ENCODE measurements at places on chromosomes 16 and 17.

- DNase-seq: no peak
These were observed 8.6 kb downstream of the COG1 start for GRCh38 chr17:73201215-73202069.

GRCh38 chr17:56298846-56299245 lies 145.6 kb downstream of the ANKFN1 start:
- no peak for DNase-seq

GRCh38 chr16:53608094-53608493 lies 95.6 kb downstream of the RPGRIP1L start:
- DNase-seq: no peak

GRCh38 chr16:56684256-56684925 lies 2.1 kb downstream of the MT1X start:
- no peak for DNase-seq

- DNase-seq: no peak
These were observed 7.1 kb downstream of the GIT1 start for GRCh38 chr17:29582254-29582765.

DNA sequence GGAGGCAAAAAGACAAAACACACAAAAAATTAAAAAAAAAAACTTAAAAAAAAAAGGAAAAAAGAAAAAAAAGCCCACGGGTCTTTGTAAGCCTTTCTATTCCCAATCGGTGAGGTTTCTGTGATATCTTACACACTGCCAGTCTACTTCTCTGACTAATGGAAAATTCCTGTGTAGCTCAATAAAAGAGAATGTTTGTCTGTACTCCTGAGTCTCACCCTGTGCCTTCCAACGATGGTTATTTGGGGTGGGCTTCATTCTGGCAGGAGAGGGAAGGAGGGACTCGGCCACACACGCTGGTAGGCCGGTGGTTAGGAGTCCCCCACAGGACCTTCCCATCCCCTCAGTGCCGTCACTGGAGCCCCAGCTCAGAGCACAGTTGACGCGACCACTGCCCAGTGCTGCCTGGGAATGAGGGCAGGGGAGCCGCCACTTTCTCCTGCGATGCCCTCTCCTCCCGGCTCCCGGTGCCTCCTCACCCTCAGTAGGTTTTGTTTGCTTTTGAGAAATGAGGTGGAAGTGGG lies 68.0 kb downstream of the AMFR start:
- peak; percentile 22 for DNase-seq

DNA sequence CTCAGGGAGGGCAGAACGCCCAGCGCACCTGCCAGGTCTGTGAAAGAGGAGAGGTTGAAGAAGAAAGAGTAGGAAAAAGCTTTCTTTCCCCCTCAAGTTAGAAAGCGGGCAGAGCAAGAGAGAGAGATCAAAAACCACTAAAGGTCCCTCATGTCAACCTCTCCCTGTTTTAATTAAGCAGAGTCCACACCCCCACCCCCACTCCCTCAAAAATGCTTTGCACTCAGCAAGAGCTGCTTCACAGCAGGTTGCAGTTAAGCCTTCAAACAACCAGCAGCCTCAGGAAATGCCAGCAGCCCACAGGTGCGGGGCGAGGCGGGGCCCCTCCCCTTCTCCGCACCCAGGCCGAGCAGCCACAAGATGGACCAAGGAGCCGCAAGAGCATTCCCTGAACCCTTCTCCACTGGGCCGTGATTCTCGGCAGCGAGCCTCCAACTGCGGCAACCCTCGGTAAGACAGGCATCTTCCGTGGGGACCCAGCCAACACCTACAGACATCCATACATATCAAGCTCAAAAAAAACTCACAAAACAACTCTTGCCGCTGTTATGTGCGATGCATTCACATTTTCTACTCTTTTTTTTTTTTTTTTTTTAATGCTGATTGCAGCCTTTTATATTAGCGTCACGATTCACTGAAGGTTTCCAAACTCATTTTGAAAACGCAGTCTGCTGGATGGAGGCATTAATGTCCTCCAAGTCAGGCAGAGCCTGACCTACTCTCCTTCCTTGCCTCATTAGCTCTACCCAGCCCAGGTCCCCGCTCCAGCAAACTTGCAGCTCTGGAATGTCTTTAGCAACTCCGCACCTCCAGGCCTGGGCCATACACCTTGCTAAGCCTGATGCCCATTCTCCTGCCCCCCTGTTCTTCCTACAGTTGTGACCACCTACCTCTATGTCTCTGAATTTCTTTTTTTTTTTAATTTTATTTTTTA lies 66.1 kb downstream of the AXIN2 start:
- DNase-seq: peak; percentile 32

DNA sequence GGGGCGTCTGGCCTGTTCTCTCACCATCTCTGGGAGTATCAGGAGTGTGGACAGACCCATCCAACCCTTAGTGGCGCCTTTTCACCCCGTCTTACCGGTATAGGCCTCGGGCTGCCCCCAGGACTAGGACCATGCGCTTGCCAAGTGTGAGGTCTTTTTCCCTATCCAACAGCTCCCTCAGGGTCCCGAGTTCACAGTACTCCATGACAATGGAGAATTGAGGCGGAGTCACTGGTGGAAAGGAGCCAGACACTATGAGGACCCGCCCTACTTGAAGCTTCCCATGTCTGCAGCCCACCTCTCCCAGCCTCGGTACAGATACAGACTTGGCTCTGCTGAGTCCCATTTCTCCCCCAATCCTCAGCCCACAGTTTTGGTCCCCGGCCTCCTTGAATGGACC lies 15.9 kb upstream of the RFWD3 start:
- no peak for DNase-seq

DNA sequence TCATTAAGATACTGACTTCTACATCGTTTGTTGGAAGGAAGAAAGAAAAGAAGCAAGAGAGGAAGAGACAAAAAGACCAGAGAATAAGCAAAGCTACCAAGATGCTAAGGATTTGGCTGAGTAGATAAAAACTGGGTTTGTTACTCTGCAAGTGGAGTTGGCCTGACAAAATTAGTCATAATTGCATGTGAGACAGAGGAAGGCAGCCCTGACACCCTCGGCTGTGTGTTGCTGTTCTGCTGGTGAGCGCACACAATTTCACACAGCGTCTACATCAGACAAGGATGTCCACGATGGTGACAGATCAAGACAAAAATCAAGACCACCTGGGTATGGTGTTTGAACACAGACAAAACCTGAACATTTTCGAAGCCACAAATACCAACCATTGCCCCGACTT lies 75.4 kb upstream of the FA2H start:
- no peak for DNase-seq

DNA sequence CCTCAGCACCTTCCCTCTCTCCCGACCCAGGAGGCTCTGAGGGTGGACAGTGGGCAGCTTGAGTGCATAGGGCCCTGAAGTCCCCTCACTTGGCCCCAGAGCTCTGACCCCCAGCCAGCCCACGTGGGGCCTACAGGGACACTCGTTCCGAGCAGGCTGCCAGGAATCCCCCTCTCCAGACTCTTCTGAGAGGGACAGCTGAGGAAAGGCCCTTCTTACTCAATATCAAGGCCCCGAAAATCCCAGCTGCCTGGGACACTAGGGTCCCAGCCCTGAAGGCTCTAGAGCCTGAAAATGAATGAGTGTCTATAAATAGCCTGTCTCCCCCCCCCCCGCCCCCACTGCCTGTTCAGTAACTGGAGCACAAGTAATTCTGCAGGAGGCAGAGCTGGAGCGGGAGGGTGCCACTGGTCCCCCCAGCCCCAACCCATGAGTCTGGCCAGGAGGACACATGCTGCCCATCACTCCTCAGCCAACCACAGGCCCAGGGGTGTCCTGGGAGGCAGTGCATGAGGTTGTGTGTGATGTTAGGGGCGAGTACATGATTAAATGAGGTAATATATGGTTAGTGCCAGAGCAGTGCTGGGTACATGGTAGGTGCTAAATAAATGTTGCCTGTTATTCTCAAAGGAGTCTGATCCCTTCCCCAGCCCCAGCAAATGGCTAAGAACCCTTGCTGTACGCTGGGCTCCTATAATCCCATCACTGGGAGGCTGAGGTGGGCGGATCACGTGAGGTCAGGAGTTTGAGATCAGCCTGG lies 11.6 kb downstream of the ADAM11 start:
- DNase-seq: no peak

DNA sequence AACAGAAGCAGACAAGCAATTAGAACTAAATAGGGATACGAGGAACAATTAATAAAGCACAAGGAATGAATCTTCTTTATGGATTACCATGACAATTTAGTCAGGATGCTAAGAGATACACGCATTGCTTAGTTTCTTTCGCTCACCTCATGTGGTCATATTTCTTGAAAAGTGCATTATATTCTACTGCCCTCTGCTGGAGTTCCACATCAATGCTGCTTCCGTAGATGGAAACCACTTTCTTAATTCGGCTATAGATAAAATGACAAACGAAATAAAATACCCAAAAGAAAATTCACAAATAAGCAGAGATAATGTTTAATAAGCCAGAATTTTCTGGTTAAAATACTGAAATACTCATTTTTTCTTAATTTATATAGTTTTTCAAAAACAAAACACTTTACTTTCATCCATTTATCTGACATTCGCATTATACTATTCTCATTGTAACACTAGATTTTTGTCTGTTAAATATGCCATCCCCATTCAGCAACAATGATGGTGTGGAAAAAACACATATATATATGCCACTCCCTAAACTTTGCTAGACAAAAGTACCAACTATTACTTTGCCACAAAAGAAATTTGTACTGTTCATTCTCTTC lies 22.0 kb upstream of the PHLPP2 start:
- DNase-seq: no peak

DNA sequence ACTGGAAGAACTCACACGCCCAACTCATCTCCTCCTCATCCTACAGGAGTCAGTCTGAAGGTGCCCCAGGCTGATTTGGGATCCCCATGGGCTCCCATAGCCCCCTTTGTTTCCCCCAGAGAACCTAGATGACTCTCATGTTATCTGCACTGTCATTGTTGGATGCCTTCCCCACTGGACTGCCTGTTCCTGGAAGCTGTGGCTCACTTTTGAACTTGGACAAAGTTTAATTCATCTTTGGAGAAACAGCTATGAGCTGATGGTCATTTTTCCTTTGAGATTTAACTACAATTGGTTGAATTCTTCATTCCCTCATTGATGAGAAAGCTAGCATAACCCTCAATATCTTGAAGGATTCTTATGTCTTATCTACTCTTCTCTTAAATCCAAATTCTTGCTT lies 186.6 kb downstream of the SALL1 start:
- no peak for DNase-seq

- no peak for DNase-seq
These were observed 43.5 kb downstream of the SCPEP1 start for GRCh38 chr17:57021226-57021940.

All from activated T-cell treated with anti-CD3 and anti-CD28 coated beads, Interleukin-2, amount 50 U/mL, for 1 hour (primary cell).